NCI-H460 (cell line): ENCODE measurements at places on chromosomes 5 and 9.

- no peak for DNase-seq
Measured at GRCh38 chr9:120236596-120236995, 343.4 kb downstream of the CDK5RAP2 start.

DNA sequence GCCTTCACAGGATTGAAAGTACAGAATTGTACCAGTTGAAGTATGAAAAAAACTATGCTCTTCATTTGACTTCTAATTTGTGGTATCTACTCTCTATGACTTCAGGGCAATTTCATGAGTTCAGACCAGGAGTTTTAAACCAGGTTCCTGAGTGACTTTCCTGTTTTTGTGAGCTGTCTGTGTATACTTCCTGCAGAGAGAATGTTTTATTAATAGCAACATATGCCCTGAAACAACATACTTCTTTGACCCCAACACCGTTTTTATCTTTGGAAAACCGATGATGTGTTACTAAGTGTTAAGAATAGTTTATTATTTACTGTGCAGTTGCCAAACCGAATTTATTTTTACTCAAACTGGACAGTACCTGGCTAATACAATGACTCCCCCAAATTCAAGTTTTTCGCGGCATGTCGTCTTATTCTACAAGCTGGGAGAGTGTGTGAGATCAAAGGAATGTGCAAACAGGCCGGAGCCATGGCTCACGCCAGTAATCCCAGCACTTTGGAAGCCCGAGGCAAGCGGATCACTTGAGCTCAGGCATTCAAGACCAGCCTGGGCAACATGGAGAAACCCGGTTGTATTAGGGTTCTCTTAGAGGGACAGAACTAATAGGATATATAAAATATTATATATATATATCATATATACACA, 58.7 kb upstream of the ERBIN start:
- no peak for DNase-seq

DNA sequence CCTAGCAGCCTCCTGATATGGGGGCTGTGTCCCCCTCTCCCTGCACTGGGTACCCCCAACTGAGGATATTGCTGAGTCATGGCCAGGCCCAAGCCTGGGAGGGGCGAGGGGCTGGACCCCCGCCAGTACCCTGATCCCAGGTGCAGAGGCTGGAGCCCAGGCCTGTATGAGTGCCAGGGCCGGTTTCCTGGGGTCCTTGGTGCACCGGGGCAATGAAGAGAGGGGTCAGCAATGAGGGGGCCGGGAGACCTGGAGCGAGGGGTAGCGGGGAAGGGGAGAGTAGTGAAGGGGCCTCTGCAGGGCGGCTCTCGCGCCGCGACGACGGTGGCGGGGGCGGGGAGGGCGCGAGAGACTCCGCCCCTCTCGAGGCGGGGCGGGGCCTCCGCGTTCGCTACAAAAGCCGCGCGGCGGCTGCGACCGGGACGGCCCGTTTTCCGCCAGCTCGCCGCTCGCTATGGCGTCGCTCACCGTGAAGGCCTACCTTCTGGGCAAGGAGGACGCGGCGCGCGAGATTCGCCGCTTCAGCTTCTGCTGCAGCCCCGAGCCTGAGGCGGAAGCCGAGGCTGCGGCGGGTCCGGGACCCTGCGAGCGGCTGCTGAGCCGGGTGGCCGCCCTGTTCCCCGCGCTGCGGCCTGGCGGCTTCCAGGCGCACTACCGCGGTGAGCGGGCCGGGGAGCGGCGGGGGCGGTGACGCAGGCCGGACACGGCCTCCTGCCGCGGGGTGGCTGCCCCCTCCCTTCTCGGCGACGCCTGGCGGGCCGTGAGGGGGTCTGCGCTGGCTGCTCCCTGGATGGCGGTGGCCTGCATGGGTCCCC, at the start of gene SQSTM1:
SQSTM1 (plus strand) TSS at position 423 of the 815 bp plus-strand sequence; CDS start at position 455, 32 bp downstream.
- peak; percentile 78 for DNase-seq

GRCh38 chr9:122930541-122931225, 629 bp downstream of the ZBTB26 start:
- DNase-seq = no peak

- no peak for DNase-seq
Measured at GRCh38 chr5:53073348-53073747, 36.2 kb downstream of the MOCS2 start.

GRCh38 chr9:18863791-18864190, 169.2 kb downstream of the SAXO1 start:
- no peak for DNase-seq

- DNase-seq = no peak
Measured at GRCh38 chr5:96533371-96533770, 100.3 kb upstream of the PCSK1 start.

- DNase-seq = no peak
Measured at GRCh38 chr9:3281399-3281798, 244.4 kb downstream of the RFX3 start.

DNA sequence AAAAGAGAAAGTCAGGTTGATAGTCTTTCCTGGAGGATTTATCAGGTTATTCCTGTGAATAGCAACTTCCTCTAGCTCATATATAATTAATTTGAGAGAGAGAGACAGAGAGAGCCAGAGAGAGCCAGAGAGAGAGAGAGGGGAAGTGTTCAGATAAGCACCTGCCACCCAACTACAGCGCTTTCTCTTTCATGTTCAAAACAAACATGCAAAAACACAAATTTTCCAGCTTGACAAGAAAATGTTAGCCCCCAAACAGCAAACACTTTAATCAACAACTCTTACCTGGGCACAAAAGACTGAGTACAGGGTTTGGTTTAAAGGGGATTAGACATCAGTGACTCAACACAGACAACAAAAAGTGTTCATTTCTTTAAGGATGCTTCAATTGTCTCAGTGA, 61.7 kb upstream of the PLPP6 start:
- DNase-seq = no peak

DNA sequence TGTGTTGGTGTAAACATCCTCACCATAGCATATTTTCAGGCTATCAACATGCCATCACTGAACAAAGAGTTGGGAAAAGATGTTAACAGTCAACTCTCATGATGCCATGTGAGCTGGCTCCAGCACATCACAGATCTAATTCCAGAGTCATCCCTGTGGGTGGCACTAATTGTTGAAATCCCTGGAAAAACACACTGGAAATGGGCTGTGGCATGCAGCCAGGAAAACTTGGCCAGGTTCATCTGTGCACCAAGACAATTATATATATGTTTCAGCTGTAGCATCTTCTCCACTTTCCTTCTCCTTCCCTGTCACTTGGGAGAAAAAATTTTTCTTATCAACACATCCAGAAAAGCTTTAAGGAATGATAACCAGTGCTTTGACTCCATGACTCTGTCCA, 313.7 kb downstream of the TRIM32 start:
- DNase-seq = no peak

DNA sequence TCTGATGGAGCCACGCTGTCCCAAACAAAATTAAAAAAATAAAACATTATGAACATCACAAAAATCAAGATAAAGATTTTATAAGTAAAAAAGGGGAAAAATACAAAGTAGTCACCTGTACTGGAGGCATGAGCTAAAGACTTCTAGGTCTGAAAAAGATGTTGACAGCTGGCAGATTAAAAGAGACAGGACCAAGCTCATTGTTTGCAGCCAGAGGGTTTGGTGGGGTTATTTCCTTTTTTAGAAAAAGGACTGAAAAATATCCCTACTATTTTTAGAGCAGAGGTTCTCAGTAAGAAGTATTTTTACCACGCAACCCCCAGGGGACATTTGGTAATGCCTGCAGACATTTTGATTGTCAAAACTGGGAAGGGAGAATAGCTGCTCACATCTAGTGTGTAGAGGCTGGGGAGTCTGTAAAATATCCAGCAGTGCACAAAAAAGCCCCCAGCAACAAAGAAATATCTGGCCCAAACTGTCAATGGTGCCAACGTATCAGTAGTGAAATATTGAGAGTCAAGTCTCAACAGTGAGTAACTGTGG, 353.4 kb downstream of the TLE1 start:
- DNase-seq = no peak

DNA sequence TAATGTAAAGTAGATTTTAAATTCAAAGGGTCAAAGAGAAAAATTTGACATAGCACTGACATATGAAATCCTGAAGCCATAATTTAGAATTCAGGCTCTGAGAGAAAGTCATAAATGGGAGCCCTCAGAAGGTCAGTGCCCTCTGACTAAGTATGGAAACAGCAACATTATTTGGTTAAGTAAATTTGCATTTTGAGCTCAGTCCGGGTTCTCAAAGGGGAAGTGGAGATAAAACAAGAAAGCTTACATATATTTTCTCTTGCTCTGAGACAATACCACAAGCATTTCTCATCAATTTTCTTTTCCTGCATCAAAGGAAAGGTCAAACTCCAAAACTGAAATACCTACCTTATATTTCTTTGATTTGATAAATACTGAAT, 348.0 kb downstream of the SEMA5A start:
- DNase-seq = no peak

DNA sequence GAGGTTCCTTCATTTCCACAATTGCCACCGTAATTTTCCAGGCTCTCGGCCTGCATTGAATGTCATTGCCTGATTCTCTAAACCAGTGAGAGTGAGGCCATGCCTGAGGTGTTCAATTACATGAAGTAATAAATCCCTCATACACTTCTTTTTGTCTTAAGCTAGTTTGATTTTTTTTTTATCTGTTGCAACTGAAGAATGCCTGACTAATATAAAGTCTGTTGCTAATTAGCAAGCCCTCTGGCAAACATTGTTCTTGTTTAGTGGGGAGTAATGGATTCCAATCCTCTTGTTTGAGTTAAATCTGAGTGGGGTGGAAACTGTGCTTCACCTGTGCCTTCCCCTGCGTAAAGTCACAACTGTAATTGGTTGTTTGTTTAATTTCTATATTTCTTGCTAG, 338.1 kb upstream of the ATP10B start:
- no peak for DNase-seq

DNA sequence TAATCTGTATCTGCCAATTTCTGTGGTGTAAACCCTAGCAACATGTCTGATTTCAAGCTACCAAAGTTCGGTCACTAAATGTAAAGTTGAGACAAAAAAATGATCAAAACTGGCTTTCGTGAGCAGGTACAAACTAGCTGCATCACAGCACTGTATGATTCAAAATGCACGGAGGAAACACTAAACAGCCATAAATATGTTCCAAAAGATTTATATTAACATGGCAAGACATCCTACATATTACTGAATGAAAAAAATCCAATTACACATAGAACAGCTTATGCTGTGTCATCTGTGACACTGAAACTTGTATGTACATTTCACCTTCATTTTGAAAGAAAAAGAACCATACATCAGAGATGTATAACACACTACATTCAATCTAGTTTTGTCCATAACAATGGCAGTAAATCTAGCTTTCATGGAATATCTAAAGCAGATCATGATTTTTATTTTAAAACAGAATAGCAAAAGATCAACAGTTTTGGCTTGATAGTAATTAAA, 14.4 kb downstream of the GNAQ start:
- no peak for DNase-seq

- DNase-seq = no peak
Measured at GRCh38 chr9:88757406-88758010, 222.5 kb downstream of the NXNL2 start.

- DNase-seq = no peak
Measured at GRCh38 chr5:157785801-157786200, 42.3 kb downstream of the LSM11 start.

DNA sequence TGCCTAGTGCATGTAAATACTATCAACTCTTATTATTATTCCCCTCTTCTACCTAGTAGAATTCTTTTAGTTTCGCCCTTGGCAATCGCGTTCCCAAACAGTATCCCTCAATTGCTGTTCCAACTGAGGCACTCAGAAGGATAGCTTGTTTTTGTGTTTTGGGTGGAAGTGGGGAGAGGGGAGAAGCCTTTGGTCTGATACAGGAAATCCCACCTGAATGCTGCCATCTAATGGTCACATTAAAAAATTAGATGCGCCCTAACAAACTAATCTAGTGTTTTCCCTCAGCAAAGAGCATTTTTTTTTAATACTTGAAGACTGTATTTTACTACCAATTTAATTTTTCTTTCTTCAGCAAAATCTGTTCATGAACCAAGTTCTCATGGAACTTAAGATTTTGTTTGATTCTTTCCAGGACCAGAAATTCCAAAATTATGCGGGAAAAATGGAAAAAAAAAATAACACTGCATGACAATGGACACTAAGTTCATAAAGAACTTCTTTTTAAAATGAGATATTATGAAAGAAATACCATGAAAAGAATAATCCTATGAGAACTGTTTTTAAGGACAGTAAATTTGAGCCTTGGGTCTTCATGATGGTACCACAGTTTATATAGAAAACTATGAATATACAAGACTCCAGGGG, 22.2 kb upstream of the GLDC start:
- DNase-seq = peak; percentile 40

DNA sequence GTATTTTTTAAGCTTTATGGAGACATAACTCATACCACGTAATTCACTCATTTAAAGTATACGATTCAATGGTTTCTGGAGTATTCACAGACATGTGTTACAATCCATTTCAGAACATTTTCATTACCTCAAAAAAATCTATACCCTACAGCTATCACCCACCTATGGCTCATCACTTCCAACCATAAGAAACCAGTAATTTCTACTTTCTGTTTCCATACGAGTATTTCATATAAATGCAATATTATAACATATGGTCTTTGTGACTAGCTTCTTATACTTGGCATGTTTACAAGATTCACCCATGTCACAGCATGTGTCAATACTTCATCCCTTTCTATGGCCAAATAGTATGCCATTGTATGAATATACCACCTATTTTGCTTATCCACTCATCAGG, 18.8 kb downstream of the UBQLN1 start:
- DNase-seq = no peak

- DNase-seq = no peak
Measured at GRCh38 chr5:143716881-143717280, 95.1 kb upstream of the HMHB1 start.
